GM13976 (cell line): ENCODE measurements at places on chromosomes 2 and 18.

GRCh38 chr2:179335732-179336131, 71.1 kb upstream of the SESTD1 start:
- DNase-seq, result no peak

DNA sequence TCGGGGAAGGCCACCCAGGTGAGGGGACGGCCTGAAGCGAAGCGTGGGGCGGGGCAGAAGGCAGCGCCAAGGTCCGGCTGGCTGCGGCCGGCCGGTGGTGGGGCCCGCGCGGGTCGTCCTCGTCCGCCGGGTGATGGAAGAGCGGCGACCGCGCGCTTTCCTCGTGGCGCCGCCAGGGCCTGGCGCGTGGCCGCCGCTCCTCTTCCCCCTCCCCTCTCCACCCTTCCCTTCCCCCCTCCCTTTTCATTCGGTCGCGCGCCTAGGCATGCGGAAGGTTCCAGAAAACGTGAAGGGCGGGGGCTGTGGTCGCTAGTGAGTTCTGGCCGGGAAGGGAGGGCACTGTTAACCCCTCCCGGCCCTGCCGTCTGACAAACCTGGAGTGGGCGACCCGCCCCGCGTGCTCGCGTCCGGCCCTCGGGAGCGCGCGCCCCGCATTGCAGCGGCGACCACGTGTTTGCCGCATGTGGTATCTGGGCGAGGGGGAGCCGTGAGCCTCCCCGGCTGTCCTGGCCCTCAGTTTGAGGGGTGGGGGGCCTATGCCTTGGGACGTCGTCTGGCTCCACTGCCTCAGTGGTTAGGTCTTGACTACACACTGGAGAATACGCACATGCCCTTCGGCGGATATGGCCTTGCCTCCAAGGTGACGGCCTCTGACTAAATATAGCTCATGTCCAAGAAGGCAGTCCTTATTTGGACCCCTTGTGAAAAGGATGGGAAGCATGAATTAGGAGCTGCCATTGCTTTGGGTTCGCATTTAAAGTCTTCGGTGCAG, 579 bp downstream of the MAT2A start:
- DNase-seq, result peak; percentile 79

GRCh38 chr2:173431191-173431590, 76.5 kb downstream of the CDCA7 start:
- DNase-seq, result no peak

- DNase-seq, result no peak
Measured at GRCh38 chr2:159230145-159230877, 56.2 kb downstream of the WDSUB1 start.

DNA sequence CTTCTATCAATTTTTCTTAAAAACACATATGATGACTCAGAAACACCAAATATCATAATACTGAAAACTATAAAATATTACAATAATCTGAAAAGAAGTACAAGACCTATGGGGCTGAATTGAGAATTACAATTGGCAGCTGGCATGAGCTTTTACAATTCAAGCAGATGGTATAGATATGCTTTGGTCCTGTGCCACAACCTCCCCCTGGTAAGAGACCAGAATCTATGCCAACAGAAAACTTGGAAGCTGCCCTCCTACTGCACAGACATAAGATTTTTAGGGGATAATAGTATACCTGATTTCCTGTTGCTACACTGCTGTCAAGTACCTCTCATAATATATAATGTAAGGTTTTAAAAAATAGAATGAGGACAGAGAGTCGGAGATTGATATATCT, 46.8 kb upstream of the CDH7 start:
- no peak for DNase-seq

- DNase-seq, result no peak
Measured at GRCh38 chr2:157173740-157174184, 83.7 kb upstream of the GALNT5 start.

GRCh38 chr2:3814706-3815245, 111.4 kb downstream of the DCDC2C start:
- no peak for DNase-seq

- no peak for DNase-seq
Measured at GRCh38 chr2:164655750-164656149, 34.5 kb upstream of the GRB14 start.

DNA sequence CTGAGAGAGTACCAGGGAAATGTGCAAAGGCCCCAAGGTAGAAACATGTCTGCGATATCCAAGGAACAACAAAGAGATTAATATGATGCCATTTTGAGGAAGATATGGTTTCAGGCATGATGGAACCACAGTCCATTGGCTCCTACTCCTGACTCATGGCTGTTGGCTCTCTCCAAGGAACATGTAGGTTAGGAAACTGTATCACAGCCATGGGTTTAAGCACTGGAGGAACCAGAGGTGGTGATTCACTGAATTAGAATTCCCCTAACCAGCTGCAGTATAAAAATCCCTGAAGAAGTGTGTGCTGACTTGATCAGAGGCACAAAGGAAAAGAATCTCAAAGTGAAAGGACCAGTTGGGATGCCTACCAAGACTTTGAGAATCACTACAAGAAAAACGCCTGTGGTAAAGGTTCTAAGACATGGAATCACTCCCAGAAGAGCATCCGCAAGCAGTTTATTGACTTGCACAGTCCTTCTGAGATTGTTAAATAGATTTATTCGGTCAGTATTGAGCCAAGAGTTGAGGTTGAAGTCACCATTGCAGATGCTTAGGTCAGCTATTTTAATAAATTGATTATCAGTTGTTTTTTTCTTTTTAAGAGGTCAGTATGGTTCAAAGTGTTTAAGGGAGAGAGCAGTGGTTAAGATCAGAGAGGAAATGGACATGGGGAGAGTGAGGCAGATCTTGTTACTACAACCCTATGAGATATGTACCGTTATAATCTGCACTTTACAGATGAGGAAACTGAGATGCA, 110.7 kb upstream of the OTX1 start:
- DNase-seq, result no peak

- DNase-seq, result no peak
Measured at GRCh38 chr2:100630473-100630977, 67.7 kb downstream of the PDCL3 start.

DNA sequence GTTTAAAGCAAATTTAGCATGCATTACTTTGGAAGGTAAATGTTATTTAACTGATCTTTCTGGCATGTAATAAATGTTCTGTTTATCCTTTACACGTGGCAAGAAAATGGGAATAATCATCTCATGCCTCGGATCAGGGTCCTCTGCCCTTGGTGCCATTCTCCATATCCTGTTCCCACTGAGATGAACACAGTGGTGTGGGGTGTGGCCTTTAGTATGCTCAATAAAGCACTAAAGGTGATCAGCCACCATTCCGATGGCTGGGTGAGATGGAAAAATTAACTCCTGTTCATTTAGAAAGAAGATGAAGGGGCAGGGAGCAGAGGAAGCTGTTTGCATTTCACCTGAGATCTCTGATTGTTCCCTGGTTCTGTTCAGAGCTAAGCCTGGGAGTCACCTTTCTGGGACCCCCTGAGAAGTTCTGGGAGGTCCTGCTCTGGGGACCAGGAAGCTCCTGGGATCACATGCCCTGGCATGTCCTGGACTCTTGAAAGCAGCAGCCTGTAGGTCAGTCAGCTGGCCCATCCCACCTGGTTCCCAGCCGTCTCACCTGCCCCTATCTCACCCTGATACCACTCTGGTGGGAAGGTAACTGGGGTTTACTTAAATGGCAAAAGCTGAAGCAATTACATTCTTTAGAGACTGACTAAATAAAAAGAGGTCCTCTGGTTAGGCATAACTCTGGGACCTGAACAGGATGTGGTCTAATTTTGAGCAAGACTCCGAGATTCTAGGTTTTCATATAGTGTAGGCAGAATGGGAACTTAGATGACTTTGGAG, 288.9 kb upstream of the EPAS1 start:
- no peak for DNase-seq

GRCh38 chr2:88606371-88607030, 20.8 kb downstream of the EIF2AK3 start:
- DNase-seq, result peak; percentile 41

- DNase-seq, result no peak
Measured at GRCh38 chr18:22830511-22830910, 102.6 kb upstream of the RBBP8 start.

- no peak for DNase-seq
Measured at GRCh38 chr18:68060871-68061270, 544.4 kb upstream of the DSEL start.

- no peak for DNase-seq
Measured at GRCh38 chr2:27960237-27960912, 69.8 kb downstream of the BABAM2 start.

- DNase-seq, result no peak
Measured at GRCh38 chr2:31517442-31518203, 63.1 kb downstream of the SRD5A2 start.

DNA sequence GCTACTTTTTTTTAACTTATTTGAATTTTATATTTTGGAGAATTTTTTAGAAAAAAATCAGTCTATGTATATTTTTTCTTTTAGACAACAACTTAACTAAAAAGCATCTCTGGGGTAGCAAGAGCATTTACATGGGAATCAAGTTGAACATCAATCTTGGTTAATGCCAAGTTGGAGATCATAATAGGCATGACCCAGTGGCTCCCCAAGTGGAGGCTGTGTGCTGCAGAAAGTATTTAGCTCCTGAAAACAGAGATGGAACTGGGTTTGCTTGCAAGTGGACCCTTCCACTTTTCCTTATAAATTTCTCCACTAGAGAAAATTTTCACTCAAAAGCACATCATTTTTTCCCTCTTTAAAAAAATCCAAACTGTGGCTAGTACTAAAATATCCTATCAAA, 23.9 kb upstream of the CAVIN2 start:
- no peak for DNase-seq

DNA sequence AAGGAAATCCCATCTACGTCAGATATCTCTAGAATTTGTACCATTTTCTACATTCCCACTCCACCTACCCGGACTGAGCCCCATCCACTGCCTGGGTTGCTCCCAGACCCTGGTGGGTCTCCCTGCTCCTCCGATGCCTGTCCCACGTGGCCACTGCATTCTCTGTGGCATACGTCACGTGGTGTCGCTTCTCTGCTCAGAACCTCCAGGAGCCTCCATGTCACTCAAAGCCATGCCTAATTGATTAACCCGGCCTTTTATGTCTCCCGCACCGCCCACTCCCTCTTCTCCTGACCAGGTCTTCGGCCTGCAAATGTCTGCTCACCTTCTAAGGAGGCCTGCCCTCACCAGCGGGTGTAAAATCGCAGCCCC, 176.6 kb downstream of the HDAC4 start:
- no peak for DNase-seq

DNA sequence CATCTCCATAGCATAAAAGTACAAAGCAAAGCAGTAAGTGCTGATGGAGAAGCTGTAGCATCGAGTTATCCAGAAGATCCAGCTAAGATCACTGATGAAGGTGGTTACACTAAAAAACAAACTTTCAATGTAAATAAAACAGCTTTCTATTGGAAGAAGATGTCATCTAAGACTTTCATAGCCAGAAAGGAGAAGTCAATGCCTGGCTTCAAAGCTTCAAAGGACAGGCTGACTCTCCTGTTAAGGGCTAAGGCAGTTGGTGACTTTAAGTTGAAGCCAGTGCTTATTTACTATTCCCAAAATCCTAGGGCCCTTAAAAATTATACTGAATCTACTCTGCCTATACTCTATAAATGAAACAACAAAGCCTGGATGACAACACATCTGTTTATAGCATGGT, 44.0 kb downstream of the METTL8 start:
- no peak for DNase-seq

GRCh38 chr2:235931676-235932075, 236.5 kb downstream of the GBX2 start:
- no peak for DNase-seq

DNA sequence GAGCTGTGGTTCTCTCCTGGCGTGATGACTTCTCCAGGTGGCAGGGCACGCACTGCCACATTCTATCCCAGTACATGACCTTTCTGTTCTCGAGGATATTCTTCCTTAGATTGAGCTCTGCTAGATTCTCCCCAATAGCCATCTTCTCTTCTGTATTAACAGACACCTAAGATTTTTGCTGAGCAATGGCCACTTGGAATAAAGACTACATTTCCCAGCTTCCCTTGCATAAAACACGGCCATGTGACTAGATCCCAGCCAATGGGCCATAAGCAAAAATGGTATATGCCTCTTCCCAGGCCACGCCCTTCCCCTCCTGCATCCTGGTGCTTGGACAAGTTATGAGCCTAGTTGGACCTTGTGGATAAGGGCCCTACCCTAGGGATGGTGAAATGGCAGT, 82.1 kb downstream of the EIF2AK3 start:
- DNase-seq, result no peak

DNA sequence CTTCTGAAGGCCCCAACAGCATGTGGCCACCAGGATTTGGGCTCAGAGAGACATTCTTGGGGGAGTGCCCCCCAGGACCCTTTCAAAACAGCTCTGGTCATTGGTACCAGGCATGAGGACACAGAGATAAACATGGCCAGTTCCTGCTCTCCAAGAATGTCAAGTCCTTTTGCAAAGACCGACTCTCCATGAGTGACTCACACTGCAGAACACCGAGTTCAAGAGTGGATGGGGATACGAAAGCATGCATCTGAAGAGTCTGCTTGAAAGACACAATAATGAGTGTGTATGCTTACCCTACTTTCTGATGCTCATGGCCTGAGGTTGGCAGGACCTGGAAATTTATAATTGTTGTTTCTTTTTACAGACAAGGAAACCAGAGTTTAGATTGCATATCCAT, 450.6 kb downstream of the TSN start:
- DNase-seq, result no peak

DNA sequence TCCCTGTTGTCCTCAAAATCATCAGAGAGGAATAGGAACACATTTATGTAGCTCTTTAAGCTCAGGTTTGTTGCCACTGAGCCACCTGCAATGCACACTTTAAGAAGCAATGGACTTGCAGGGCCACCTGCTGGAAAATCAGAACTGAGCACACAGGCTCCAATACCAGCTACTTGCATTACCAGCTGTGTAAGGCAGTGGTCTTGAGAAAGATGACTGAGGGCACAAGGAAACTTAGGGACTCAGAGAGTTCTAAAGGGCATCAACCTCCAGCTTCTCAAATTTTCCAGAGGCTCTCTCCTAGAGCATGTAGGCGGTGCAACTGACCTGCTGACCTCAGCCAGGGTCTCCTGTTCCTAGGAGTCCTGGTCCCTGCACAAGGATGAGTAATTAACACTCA, 2.5 kb upstream of the CNDP2 start:
- DNase-seq, result peak; percentile 44

DNA sequence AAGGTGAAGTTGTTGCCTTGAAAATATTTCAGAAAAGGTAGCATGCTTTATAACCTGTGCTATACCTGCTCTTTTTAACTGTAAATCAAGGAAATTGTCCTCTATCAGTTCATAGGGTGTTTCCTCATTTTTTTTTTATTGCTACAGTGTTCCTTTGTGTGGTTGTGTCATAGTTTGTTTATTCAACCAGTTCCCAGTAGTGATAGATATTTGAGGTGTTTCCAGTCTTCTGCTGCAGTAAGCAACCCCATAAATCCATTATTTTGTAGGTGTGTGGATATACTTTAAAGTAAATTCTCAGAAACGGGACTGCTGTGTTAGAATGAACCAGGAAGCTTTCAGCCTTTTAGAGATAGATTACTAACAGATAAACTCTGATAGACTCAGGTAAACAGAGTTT, 39.6 kb downstream of the SEMA4F start:
- no peak for DNase-seq

GRCh38 chr2:172084395-172084644, 987 bp upstream of the DLX1 start:
- DNase-seq, result no peak

- no peak for DNase-seq
Measured at GRCh38 chr2:173432049-173432754, 77.5 kb downstream of the CDCA7 start.
